Placental epithelial cell (primary cell): ENCODE measurements at places on chromosomes 16 and 17. TPM values are rescaled to one million over a fixed set of nuclear protein-coding genes. Genes with fewer than 3 reads are reported as not detected.

Gene GPRC5C
- 2.0 and 2.8 TPM in 2 replicates for total RNA-seq

Gene SLC13A2
- total RNA-seq, result not detected in 2 replicates

Gene KATNIP
- total RNA-seq, result 28.1 and 31.4 TPM in 2 replicates

Gene KRT27
- 0.79 TPM in 1 of 2 replicates, not detected in the other for total RNA-seq

Gene PHF12
- 35.3 and 37.6 TPM in 2 replicates for total RNA-seq

Gene NPW
- 0.33 and 0.39 TPM in 2 replicates for total RNA-seq

Gene TMC8
- total RNA-seq, result under 0.01 and 0.65 TPM in 2 replicates

Gene DDX42
- 55.5 and 61.2 TPM in 2 replicates for total RNA-seq

Gene CWC25
- 5.1 and 12.2 TPM in 2 replicates for total RNA-seq

Gene SULT1A2
- 0.11 TPM in 1 of 2 replicates, not detected in the other for total RNA-seq

Gene NXN
- total RNA-seq, result 28.6 and 38.1 TPM in 2 replicates

Gene FOXN1
- total RNA-seq, result not detected in 2 replicates

Gene ABCC6
- 0.79 TPM in 1 of 2 replicates, not detected in the other for total RNA-seq

Gene CRYBA1
- total RNA-seq, result not detected in 2 replicates

Gene GRIN2A
- not detected in 2 replicates for total RNA-seq

Gene MT1G
- total RNA-seq, result not detected in 2 replicates

Gene KCTD11
- 9.4 and 12.6 TPM in 2 replicates for total RNA-seq

Gene TBX2
- total RNA-seq, result under 0.01 TPM in 1 of 2 replicates, not detected in the other

Gene CD300LB
- not detected in 2 replicates for total RNA-seq

Gene TNFRSF13B
- total RNA-seq, result not detected in 2 replicates

Gene PGAP6
- 38.1 and 67.2 TPM in 2 replicates for total RNA-seq

Gene KCNH6
- not detected in 2 replicates for total RNA-seq

Gene SLC47A1
- total RNA-seq, result not detected in 2 replicates

Gene TNS4
- total RNA-seq, result 65.2 and 130 TPM in 2 replicates

Gene ALDH3A1
- 0.11 TPM in 1 of 2 replicates, not detected in the other for total RNA-seq

Gene KCNJ18
- total RNA-seq, result not detected in 2 replicates

Gene TSNAXIP1
- total RNA-seq, result 0.11 and 1.2 TPM in 2 replicates

Gene RASL10B
- 0.39 and 0.65 TPM in 2 replicates for total RNA-seq

Gene HOXB7
- 0.65 and 0.79 TPM in 2 replicates for total RNA-seq

Gene MEOX1
- total RNA-seq, result 0.65 TPM in 1 of 2 replicates, not detected in the other

Gene HCRT
- not detected in 2 replicates for total RNA-seq

Gene MYO15A
- total RNA-seq, result 2.0 and 2.1 TPM in 2 replicates

Gene CCL8
- total RNA-seq, result not detected in 2 replicates

Gene C1QTNF1
- total RNA-seq, result 3.1 TPM in 2 replicates

Gene TMEM235
- total RNA-seq, result not detected in 2 replicates

Gene HEATR9
- total RNA-seq, result not detected in 2 replicates

Gene OTOP3
- not detected in 2 replicates for total RNA-seq

Gene CHST5
- total RNA-seq, result not detected in 2 replicates

Gene CSH2
- not detected in 2 replicates for total RNA-seq

Gene RRAD
- 0.39 and 22.0 TPM in 2 replicates for total RNA-seq

Gene MT3
- not detected in 2 replicates for total RNA-seq

Gene KRT28
- not detected in 2 replicates for total RNA-seq

Gene SDR42E1
- total RNA-seq, result 8.6 and 11.2 TPM in 2 replicates

Gene OR3A3
- not detected in 2 replicates for total RNA-seq

Gene ENPP7
- total RNA-seq, result not detected in 2 replicates

Gene SOX8
- 0.22 and 0.39 TPM in 2 replicates for total RNA-seq

Gene OR4D1
- total RNA-seq, result not detected in 2 replicates

Gene ZNF652
- total RNA-seq, result 37.7 and 40.0 TPM in 2 replicates

Gene CACNG5
- not detected in 2 replicates for total RNA-seq

Gene TP53TG3C
- total RNA-seq, result not detected in 2 replicates

Gene SPATA32
- 0.33 and 0.39 TPM in 2 replicates for total RNA-seq

Gene FAM171A2
- total RNA-seq, result 2.2 and 4.3 TPM in 2 replicates

Gene GLTPD2
- total RNA-seq, result 0.79 TPM in 1 of 2 replicates, not detected in the other

Gene RPL13
- 2,619 and 3,285 TPM in 2 replicates for total RNA-seq
